ENCODE measurements at places on chromosomes 5 and 9.

DNA sequence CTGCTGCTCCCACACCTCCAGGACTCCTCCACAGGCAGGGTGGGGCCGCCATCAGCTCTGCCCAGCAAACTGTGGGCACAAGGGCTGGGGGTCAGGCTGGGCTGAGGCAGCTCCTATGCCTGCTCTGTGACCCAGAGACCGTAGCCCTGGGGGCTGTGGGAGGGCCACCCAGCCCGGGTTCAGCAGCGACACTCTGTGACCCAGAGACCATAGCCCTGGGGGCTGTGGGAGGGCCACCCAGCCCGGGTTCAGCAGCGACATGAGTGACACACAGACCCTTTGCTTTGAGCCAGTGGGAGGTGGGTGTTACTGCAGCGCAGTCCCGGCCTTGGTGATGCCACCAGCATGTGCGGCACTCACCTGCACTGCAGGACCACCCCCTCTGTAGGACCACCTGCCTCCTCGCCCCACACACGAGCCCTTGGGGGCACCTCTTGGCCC is 118.9 kb upstream of the LPCAT1 start:
- DNase-seq: no peak
- no peak overlapping the region for H3K27ac ChIP-seq
- peaks cover 42% of the 10 kb centered on the region for H3K27me3 ChIP-seq
- peaks cover 12% of the 10 kb centered on the region for H3K4me1 ChIP-seq
- no peak overlapping the region for H3K4me3 ChIP-seq

DNA sequence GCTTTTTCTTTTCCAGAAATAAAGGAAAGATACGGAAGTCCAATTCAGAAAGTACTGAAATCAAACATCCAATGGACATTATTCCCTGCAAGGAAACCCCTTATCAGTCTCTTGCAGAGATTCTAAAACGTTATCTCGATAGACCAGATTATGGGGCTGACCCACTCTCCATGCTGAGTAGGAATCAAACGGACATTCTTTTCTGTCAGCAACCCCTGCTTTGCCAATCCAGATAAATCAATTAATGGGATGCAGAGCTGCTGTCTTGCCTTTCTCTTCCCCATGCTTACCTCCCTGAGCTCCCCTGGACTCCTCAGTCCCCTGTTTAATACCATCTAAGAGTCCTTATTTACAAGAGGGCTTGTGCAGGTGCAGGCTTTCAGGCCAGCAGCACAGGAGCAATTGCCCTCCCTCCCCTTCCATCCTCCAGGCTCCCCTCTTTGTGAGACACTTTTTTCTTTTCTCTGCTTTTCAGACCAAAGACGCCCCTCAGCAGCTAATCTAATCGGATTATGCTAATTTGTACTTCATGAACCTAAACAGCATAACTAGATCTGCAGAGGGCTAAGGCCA is 14.2 kb downstream of the TAL2 start:
- DNase-seq: no peak
- H3K4me3 ChIP-seq: no peak overlapping the region
- H3K27me3 ChIP-seq: peaks cover 4% of the 10 kb centered on the region
- H3K27ac ChIP-seq: no peak overlapping the region
- no peaks in the 10 kb centered on the region for H3K36me3 ChIP-seq

GRCh38 chr5:75460532-75460931 is 50.9 kb downstream of the CERT1 start:
- H3K27ac ChIP-seq: no peak overlapping the region
- H3K36me3 ChIP-seq: peaks cover 30% of the 10 kb centered on the region
- no peak for DNase-seq
- H3K27me3 ChIP-seq: no peaks in the 10 kb centered on the region
- H3K4me3 ChIP-seq: no peak overlapping the region

DNA sequence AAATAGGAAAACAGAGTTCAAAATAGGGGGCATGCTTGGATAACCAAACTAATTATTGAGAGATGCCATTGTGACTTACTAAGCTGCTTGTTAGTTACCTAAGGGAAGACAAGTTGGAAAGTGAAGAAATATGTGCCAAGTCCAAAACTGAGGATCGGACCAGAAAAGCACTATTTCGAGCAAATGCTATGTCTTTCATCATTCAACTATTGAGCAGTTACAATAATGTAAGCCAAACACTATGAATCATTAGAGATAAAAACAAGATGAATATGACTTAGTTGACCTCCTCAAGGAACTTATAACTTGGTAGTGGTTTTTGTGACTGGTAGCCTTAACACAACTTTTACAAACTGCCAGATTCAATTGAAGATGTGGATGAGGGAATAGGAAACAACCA is 240.6 kb upstream of the MPDZ start:
- no peak overlapping the region for H3K27ac ChIP-seq
- H3K4me1 ChIP-seq: no peaks in the 10 kb centered on the region
- H3K36me3 ChIP-seq: no peaks in the 10 kb centered on the region
- DNase-seq: no peak

DNA sequence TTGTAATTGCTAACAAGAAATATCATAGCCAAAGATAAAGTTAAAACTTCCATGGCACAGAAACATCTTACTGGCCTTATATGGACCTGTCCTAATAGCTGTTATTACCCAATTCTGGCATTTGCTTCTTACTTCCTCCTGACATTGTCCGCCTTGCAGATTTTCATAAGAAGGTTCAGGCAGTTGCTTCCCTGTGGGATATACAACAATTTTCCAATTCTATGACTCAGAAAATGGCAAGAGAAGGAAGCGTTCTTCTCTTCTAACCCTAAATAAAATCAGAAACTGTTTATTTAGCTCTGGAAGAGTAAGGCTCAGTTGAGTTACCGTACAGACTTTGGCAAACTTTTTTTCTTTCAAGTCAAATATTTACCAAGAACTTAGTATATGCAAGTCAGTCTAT is 1.7 kb downstream of the PRKAA1 start:
- peaks cover 36% of the 10 kb centered on the region for H3K4me1 ChIP-seq
- H3K4me3 ChIP-seq: peak overlapping the region; percentile 89
- H3K36me3 ChIP-seq: peaks cover 29% of the 10 kb centered on the region
- no peak overlapping the region for H3K27ac ChIP-seq
- DNase-seq: no peak
- peaks cover 9% of the 10 kb centered on the region for H3K27me3 ChIP-seq

DNA sequence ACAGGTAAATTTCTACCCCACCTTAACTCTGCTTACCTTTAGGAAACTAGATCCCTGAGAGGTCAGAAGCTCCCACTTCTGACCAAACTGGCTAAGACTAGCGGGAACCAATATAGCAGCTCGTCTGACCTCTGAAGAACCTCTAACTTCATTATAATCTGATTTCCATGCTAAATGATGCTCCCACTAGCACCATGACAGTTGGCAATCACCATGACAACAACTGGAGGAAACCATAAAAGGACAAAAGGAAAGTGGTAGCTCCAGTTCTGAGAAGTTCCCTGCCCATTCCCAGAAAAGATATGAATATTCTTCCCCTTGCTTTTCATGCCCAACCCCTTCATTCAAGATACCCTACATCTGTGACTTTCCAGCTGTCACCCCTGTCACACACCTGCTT is 483.3 kb downstream of the CTNND2 start:
- H3K27me3 ChIP-seq: no peaks in the 10 kb centered on the region
- H3K27ac ChIP-seq: no peak overlapping the region
- H3K36me3 ChIP-seq: no peaks in the 10 kb centered on the region
- H3K4me3 ChIP-seq: no peak overlapping the region
- H3K4me1 ChIP-seq: no peaks in the 10 kb centered on the region

DNA sequence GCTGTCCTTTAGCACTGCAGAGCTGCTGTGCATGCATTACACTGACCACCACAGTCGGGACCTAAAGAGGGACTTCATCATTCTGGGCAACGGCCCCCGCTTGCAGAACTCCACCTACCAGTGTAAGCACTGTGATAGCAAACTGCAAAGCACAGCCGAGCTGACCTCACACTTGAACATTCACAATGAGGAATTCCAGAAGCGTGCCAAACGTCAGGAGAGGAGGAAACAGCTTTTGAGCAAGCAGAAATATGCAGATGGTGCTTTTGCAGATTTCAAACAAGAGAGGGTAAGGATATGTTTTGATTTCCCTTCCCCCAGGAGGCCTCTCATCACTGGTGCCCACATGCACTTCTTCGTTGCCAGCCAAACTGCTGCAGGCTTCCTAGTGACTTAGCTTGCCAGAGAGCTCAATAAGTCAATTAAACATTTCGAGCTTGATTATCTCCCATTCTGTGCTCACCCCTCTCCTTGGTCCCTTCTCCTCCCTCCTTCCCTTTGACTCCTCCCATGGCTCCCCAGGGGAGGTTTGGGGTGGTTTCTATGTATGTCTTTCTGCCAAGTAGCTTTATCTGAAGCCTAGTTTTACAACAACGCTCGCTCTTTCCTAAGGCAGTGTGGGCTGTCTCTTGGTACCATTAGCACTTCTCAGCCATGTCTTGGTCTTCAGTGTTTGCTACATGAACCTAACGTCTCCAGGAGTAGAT is 66.7 kb downstream of the ZNF462 start:
- H3K4me1 ChIP-seq: no peaks in the 10 kb centered on the region
- no peak overlapping the region for H3K4me3 ChIP-seq
- no peaks in the 10 kb centered on the region for H3K36me3 ChIP-seq
- no peak for DNase-seq
- H3K27me3 ChIP-seq: no peaks in the 10 kb centered on the region

- DNase-seq: no peak
- peaks cover 37% of the 10 kb centered on the region for H3K4me1 ChIP-seq
- peaks cover 2% of the 10 kb centered on the region for H3K27me3 ChIP-seq
- H3K4me3 ChIP-seq: peak overlapping the region; percentile 22
- H3K36me3 ChIP-seq: peaks cover 6% of the 10 kb centered on the region
These were observed 56.0 kb upstream of the PTGER4 start for GRCh38 chr5:40623480-40624420.

GRCh38 chr9:131454028-131454427 is 48.7 kb upstream of the POMT1 start:
- H3K4me1 ChIP-seq: peaks cover 17% of the 10 kb centered on the region
- H3K27me3 ChIP-seq: no peaks in the 10 kb centered on the region
- no peak for DNase-seq
- H3K4me3 ChIP-seq: no peak overlapping the region

GRCh38 chr9:137217276-137218211 is 4.5 kb downstream of the RNF208 start:
- H3K4me3 ChIP-seq: no peak overlapping the region
- H3K36me3 ChIP-seq: peaks cover 4% of the 10 kb centered on the region
- H3K27me3 ChIP-seq: no peaks in the 10 kb centered on the region
- no peaks in the 10 kb centered on the region for H3K4me1 ChIP-seq

GRCh38 chr9:18268381-18268780 is 205.6 kb upstream of the ADAMTSL1 start:
- H3K4me1 ChIP-seq: no peaks in the 10 kb centered on the region
- no peaks in the 10 kb centered on the region for H3K27me3 ChIP-seq
- H3K27ac ChIP-seq: no peak overlapping the region
- no peak for DNase-seq

- H3K4me3 ChIP-seq: no peak overlapping the region
- H3K27me3 ChIP-seq: no peaks in the 10 kb centered on the region
- DNase-seq: no peak
- peaks cover 59% of the 10 kb centered on the region for H3K36me3 ChIP-seq
- H3K4me1 ChIP-seq: peaks cover 3% of the 10 kb centered on the region
These were observed 8.0 kb downstream of the KIAA1191 start for GRCh38 chr5:176353533-176353932.

DNA sequence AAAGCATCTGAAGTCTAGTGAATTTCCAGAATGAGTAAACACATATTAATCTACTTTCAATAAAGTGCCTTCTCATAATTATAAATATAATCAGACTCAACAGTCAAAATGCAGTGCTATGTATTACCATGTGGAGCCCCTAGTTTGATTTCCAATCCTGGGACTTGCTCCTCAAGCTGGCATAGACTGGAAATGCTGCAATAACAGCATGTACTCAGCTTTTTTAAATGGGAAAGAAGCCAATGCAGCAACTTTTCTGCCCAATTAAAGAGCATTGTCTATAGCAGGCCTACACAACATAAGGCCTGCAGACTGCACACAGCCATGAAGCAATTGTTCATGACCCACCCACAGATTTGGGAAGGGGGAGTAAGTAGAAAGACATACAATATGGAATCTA is 103.2 kb downstream of the NR2F1-AS1 start:
- no peaks in the 10 kb centered on the region for H3K4me1 ChIP-seq
- H3K36me3 ChIP-seq: no peaks in the 10 kb centered on the region
- H3K27me3 ChIP-seq: no peaks in the 10 kb centered on the region
- H3K4me3 ChIP-seq: no peak overlapping the region
- H3K27ac ChIP-seq: no peak overlapping the region

- no peaks in the 10 kb centered on the region for H3K36me3 ChIP-seq
- H3K27ac ChIP-seq: no peak overlapping the region
- no peaks in the 10 kb centered on the region for H3K4me1 ChIP-seq
These were observed 170.4 kb downstream of the FOCAD start for GRCh38 chr9:20854444-20854843.

DNA sequence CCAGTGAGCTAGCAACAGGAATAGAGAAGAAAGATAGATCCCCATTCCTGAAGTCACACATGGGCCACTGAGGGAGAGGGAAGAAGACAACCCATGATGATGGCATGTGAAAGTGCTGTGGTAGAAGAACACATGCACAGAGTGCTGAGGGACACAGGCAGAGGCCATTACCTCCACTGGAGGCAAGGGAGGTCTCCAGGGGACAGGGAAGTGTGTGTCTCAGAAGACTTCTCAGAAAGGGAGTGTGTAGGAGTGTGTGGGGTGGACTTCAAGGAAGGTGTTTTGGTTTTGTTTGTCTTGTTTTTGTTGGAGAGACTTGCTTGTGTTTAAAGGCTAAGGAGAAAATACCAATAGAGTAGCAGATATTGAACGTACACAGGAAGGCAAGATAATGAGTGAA is 77.0 kb upstream of the SMARCA2 start:
- H3K27me3 ChIP-seq: peaks cover 15% of the 10 kb centered on the region
- no peak overlapping the region for H3K4me3 ChIP-seq
- H3K4me1 ChIP-seq: no peaks in the 10 kb centered on the region
- H3K36me3 ChIP-seq: no peaks in the 10 kb centered on the region

DNA sequence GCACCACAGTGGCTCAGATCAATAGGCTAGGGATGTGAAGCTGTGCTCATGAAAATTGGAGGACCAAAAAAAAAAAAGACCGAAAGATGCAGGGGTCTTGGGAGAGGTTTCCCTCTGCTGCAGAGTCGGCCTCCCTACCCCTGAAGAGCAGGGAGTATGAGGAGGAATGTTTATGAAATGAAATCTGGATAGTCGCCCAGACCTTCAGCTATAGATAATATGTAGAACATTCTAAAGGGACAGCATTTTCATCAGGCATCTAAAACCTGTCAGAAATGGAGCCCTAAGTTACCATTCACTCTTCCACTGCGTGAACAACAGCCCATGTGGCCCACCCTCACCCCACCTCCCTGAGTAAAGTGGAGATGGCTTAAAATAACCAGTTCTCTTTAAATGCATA is 122.9 kb downstream of the TMEM174 start:
- H3K27ac ChIP-seq: peak overlapping the region; percentile 38
- no peaks in the 10 kb centered on the region for H3K4me1 ChIP-seq
- no peak overlapping the region for H3K4me3 ChIP-seq

DNA sequence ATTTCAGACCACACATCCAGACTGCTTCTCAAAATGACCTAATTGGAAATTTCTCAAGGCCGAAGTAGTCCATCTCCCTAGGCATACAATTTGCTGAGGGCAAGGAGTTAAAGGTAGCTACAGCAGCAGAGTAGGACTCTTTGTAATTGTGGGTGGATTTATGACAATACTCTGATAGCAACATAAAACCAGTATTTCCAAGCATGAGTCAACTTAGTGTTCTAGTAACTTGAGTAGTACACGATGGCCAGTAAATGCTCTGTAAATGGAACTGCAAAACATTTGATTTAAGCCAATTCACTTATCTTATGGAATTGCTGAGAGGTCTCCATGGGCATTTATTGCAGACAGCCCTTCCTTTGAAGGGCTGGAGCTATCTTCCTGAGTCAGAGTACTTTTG is 352.2 kb downstream of the PLK2 start:
- no peaks in the 10 kb centered on the region for H3K27me3 ChIP-seq
- H3K27ac ChIP-seq: no peak overlapping the region
- H3K4me1 ChIP-seq: no peaks in the 10 kb centered on the region
- DNase-seq: no peak
- H3K4me3 ChIP-seq: no peak overlapping the region
- H3K36me3 ChIP-seq: no peaks in the 10 kb centered on the region
